ENCODE measurements at places on chromosomes 2 and 18. TPM values are rescaled to one million over a fixed set of nuclear protein-coding genes. Genes with fewer than 3 reads are reported as not detected.

DNA sequence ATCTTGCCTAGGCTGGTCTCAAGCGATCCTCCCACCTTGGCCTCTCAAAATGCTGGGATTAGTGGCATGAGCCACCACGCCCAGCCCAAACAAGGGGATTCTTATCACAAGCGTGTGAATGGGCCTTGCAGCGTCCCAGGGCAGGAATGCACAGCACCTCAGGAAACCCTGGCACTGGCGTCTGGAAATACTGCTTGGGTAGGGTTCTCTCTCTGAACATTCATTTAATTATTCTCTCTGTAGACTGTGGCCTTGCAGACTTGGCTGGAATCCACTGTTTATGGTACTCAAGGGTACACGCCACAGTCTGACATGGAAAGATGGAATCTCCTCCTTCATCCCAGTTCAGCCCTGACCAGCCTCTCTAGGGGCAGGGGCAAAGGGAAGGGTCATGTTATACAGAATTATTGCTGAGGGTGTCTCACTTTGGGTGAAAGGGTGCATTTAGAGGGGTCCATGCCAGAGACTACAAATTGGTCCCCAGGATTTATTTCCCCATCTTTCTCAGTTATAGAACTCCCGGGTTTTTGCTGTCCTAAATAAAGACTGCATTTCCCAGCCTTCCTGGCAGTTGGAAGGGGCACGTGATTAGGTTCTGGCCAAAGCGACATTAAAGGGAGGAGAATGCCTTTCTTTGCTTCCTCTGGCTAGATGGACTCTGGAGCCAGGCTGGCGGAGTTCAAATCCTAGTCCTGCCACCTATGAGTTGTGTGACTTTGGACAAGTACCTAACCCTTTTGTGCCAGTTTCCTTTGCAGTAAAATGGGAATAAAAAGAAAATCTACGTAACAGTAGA is 147.2 kb upstream of the HAAO start:
- no peak for DNase-seq

DNA sequence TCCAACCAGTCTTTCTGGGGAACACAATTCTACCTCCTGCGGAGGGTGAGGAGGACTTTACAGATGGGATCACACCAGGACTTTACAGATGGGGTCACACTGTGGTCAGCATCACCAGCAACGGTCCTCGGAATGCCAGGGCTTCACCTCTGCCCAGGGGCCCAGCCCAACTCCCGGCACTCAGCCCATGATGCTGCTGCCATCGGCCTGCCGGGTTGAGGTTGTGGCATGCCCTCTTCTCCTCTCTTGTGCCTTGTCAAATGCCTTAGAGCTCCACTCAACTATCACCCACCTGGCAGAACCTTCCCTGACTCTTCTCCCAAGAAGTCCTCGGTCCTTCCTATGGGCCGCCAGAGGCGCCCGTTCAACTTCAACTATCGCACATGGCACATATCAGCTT is 166.7 kb downstream of the CTIF start:
- no peak for DNase-seq

- DNase-seq: peak; percentile 42
These were observed 194.1 kb downstream of the TPGS2 start for GRCh38 chr18:36634573-36635216.

DNA sequence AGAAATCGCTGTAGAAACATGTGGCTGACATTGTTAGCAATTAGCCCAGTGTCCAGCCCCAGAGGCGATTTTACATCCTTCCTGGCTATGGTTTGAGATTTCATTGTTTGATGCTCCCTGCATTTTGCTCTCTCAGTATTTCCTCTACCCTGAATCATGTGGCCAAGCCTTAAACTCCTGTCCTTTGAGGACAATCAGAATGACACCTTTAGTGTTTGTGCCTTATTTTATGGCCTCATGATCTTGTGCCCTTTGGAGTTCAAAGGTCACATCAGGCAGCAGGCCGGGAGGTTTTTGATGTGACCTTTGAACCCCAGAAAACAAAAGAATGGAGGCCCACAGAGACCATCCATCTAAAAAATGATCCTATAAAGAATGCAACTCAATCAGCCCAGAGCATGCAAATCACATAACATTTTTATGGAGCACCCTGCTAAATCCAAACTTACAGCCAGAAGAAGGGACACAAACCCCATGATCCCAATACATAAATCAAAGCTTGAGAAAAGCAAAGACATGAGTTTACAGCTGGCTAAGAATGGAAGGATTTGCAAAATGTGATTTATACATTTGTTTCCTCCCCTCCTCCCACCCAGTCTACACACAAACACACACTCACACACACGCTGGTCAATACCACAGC is 52.5 kb downstream of the FECH start:
- DNase-seq: no peak

GRCh38 chr18:44178476-44178875 is 502.2 kb upstream of the SETBP1 start:
- peak; percentile 3 for DNase-seq

The EVA1A gene
- 3.2 TPM for total RNA-seq

- DNase-seq: no peak
These were observed 58.2 kb upstream of the DYNC1I2 start for GRCh38 chr2:171629113-171629512.

DNA sequence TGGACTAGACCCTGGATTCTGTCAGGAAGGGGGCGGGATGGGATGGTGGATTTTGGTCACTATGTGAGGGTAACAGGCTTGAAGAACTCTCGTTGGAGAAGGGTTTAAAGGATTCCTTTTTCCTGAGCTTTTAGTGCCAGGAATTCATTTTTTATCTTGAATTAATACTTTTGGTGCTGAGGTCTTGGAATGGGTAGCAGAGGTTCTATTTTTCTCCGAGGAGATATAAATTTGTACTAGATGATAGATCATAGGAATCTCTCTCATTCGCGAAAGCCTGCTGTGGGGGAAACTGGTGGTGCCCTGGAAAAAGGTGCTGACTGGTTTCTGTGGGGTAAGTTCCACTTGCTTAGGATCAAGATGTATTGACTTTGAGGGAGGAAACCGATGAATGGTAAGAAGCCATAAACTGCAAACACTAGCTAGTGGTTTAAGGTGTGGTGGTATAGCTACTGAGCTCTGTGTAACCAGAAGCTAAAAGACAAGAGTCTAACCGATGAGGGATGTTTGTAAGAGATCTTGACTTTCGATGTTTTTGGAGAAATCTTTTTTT is 706 bp downstream of the AGPS start:
- no peak for DNase-seq

The THSD7B gene
- total RNA-seq: not detected

GRCh38 chr2:83002706-83003105 is 1456.4 kb downstream of the SUCLG1 start:
- no peak for DNase-seq

DNA sequence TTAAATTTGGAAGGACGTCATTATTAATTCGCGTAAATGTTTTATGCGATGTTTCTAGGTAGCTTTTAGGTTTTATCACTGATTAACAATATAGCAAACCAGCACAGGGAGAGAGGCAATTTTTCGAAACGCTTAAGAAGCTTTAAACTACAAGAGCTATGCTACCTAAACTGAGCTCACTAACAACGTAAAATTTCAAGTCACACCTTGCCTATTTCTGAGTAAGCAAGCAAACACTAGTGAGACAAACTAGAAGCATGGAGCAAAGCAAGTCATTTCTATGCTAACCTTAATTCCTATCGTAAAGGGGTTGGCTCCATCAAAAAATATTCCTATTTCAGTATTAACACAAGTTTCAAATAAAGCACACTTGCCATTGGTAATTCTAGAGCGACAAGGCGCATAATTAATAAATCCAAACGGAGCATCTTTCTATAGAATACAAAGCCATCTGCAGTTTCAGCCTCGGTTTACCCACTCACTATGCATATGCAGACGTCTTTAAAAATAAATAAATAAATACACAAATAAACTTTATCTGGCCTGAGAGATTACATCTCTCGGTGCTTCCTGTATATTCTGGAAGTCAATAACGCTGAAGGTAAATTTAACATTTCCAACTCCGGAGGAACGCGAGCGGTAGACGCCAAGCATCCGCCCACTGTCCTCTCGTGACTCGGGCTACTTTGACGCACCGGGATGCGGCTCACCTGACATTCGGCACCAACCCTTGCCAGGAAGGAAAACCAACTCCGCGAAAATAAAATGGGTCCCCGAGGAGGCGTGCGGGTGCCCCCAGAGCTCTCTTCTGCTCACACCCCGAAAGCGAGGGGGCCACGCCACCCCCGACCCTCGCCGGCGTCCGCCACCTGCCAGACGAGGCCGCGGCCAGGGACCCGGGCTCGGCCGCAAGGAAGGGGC is 947 bp downstream of the ITSN2 start:
- peak; percentile 28 for DNase-seq

- DNase-seq: peak; percentile 77
These were observed 265.1 kb upstream of the SIX2 start for GRCh38 chr2:45274250-45274926.

DNA sequence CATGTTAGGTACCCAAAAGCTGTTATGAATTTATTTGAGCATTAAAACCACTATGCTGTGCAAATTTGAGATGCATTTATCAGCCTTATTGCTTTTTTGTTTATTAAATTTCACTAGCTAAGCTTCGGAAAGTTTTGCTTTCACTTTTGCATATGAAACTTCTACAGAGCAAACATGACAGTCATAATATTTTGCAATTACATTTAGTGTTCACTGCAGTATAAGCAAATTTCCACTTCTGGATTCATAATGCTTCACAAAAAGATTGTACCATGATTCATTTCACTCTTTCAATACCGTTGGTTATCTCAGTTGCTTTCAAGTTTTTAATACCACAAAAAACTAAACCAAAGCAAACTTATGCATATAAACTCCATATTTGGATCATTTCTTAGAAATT is 228.7 kb upstream of the SLC8A1 start:
- DNase-seq: peak; percentile 4

All from myocyte (in vitro differentiated cells).